Activated CD4-positive, alpha-beta T cell treated with anti-CD3 and anti-CD28 coated beads, Interleukin-2, amount 10 ng/mL, durations not matched to agents 7 days and 5 days (primary cell): ENCODE measurements at places on chromosomes 5 and 9.

DNA sequence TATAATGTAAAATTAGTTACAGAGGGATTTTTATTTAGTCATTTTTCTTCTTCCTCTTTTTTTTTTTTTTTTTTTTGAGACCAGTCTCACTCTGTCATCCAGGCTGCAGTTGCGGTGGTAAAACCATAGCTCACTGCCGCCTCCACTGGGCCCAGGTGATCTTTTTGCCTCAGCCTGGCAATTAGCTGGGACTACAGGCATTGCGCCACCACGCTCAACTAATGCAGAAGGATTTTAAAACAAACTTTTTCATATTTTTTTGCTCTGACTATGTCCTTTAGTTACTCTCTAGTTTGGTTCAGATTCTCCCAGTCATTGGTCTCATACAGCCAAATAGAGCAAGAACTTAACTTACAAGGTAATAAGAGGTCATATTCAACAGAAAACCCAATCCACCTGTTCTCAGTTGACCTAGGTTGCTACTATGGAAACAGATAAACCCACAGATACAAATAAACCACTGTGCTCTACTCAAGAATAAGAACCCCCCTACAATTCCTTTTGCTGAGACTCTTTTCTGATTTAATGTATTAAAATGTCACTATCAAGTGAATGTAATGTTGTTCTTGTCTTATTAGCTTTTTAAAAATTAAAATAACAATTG lies 50.1 kb upstream of the TTC39B start:
- peaks cover 22% of the 10 kb centered on the region for H3K4me1 ChIP-seq
- no peak overlapping the region for H3K4me3 ChIP-seq
- H3K36me3 ChIP-seq = no peaks in the 10 kb centered on the region
- peak; percentile 39 for DNase-seq

DNA sequence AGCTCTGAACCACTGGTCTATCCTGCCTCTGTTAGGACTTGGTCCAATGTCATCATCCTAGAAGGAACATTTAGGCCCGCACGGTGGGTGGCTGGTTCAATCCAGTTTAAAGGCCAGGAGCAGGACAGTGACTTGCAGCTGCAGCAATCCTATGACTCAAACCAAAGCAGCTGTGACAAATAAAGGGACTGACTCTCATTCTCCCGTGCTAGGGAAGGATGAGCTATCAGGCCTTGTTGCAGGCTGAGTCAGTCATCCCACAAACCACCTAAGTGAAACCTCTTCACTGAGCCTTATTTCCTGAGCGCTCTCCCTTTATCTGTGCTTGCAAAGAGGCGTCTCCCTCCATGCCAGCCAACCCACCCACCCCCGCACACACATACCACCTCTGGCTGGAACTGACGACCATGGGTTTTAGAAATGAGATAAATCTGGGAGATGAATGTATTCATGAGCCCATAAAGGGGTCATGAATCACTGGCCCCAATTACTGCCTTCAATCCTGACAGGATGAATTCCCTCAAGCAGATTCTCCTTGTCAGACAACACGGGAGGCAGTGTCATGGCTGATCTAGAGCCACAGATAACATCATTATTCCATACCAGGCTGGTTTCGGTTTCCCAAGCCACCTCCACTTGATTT lies 93.4 kb downstream of the KCNIP1 start:
- H3K27ac ChIP-seq = no peak overlapping the region
- H3K36me3 ChIP-seq = no peaks in the 10 kb centered on the region
- peak; percentile 7 for DNase-seq
- H3K4me1 ChIP-seq = peaks cover 20% of the 10 kb centered on the region

GRCh38 chr5:159817262-159818029 lies 98.8 kb upstream of the ADRA1B start:
- H3K4me3 ChIP-seq = no peak overlapping the region
- H3K27me3 ChIP-seq = no peaks in the 10 kb centered on the region
- DNase-seq = no peak
- no peaks in the 10 kb centered on the region for H3K4me1 ChIP-seq
- no peak overlapping the region for H3K27ac ChIP-seq

GRCh38 chr5:107058803-107059202 lies 611.9 kb downstream of the EFNA5 start:
- no peak for DNase-seq
- no peaks in the 10 kb centered on the region for H3K4me1 ChIP-seq
- no peak overlapping the region for H3K4me3 ChIP-seq
- no peaks in the 10 kb centered on the region for H3K27me3 ChIP-seq

DNA sequence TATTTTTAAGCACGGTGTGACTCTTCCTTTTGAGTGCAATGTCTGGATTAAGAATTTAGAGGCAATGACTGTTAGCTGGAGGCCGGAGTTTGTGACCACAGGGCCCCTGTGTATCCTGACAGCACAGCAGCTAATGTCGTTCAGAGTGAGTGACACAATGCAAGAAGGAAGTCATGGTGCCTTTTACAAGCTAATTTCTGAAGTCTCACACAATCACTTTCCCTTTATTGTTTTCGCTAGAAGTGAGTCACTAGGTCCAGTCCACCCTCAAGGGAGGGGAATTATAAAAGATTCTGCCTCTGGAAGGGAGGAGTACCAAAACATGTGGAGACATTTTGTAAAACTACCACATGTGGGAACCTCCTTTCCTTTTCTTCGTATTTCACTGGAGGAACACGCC lies 185.5 kb upstream of the FGF10 start:
- no peak overlapping the region for H3K4me3 ChIP-seq
- no peaks in the 10 kb centered on the region for H3K27me3 ChIP-seq
- no peaks in the 10 kb centered on the region for H3K4me1 ChIP-seq
- no peak overlapping the region for H3K27ac ChIP-seq
- DNase-seq = no peak

DNA sequence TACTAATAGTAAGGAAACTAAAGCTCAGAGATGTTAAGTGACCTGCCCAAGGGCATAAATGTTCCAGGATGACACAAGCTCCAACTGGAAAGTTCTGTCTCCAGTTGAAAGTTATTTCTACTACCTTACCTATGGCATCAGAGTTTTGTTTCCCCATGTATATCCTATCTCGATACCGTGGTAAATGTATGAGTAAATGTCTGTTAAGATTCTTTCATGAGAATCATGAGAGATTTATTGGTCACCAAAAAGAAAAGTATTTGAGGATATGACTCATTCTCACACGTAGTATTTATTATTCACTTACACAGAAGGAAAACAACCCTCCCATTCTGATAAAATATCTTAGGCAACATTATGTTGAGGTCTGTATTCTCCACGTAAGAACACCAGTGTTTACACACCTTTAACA lies 11.1 kb upstream of the SHOC1 start:
- no peaks in the 10 kb centered on the region for H3K36me3 ChIP-seq
- no peaks in the 10 kb centered on the region for H3K27me3 ChIP-seq
- H3K4me1 ChIP-seq = peaks cover 11% of the 10 kb centered on the region
- DNase-seq = no peak
- no peak overlapping the region for H3K4me3 ChIP-seq

DNA sequence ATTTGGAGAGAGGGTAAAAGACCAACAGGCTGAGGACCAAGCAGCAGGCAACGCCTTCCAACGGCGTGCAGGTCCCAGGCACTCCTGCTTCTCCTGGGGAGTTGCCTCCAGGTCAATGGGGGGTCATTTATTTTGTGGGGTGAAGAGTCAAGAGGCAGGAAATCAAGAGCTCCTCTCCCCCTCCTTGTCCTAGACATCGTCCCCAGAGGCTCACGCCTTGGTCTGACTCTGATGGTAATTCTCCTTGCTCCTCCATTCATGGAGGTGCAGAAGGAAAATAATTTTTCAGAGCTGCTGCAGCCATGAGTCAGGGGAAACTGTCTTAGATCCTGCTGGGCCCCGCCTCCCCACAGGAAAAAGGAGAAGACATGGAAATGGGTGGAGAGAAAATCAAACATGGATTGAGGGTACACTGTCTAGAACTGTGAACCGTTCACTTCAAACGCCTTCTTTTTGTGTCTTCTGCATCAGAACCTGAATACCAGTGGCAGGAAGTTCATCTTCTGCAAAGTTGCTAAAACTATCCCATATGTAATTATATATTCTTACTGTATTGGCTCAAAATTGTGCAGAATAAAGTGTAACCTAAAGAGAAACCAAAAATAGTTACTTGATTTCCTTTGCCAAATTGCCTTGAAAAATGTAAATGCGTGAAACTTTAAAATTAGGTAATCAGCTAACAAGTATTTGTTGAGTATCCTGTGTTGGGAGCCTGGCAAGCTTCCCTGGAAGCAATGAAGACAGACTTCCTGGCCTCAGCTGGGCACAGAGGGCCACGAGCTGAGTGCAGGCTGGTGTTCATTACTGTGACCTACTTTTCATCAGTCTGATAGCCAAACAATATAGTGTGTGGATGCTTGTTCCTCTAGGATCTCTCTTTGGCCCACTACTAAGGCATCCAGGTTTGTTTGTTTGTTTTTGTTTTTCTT lies 142.0 kb downstream of the CMYA5 start:
- peaks cover 5% of the 10 kb centered on the region for H3K27me3 ChIP-seq
- H3K27ac ChIP-seq = no peak overlapping the region
- no peaks in the 10 kb centered on the region for H3K36me3 ChIP-seq
- H3K4me3 ChIP-seq = no peak overlapping the region
- H3K4me1 ChIP-seq = no peaks in the 10 kb centered on the region

DNA sequence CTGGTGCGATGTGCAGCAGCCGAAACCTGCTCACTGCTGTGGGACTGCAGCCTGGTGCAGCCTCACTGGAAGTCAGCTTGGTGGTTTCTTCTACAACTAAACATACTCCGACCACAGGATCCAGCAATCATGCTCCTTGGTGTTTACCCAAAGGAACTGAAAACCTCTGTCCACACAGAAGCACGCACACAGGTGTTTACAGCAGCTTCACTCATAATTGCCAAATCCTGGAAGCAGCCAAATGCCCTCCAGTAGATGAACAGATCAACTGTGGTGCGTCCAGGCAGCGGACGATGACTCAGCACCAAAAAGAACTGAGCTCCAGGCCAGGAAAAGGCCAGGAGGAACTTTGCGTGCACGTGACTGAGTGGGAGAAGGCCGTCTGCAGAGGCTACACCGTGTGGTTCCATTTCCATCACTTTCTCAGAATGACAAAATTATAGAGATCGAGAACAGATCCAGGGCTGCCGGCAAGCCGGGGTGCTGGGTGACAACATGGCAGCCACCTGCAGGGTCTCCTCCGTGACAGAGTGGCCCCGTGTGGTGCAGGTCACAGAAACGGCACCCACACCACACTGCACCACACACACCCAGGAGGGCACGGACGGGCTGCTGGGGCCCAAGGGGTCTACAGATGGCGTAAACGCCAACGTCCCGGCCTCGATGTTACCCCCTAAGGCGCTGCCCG lies 23.1 kb upstream of the NSMF start:
- peak overlapping the region; percentile 18 for H3K4me3 ChIP-seq
- peak; percentile 62 for DNase-seq
- no peaks in the 10 kb centered on the region for H3K36me3 ChIP-seq
- H3K27me3 ChIP-seq = no peaks in the 10 kb centered on the region
- H3K27ac ChIP-seq = peak overlapping the region; percentile 87

DNA sequence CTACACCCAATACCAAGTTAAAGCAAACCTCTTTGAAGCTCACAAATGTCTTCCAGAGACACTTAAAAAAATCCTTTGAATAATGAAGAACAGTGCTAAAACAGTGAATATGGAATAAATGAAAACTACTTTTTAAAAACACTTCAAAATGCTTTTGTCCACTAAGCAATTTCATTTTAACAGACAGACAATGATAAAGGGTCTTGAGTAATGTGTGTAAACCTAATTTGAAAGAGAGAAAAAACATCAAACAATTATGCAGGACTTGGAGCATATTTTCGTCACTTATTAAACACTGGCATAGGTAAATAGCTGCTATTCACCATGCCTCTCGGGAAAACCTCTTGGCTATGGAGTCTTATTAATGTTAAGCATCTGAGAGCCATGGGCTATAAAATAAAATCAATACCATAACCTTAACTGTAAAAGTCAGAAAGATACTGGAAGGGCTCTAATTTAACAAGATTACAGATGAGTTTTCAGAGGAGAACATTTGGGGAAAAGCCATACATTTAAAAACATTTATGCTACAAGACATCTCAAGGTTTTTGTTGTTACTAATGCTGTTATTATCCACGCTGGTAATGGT lies 177.8 kb downstream of the NFIB start:
- H3K4me3 ChIP-seq = no peak overlapping the region
- H3K4me1 ChIP-seq = no peaks in the 10 kb centered on the region
- H3K27me3 ChIP-seq = no peaks in the 10 kb centered on the region

- H3K36me3 ChIP-seq = no peaks in the 10 kb centered on the region
- H3K4me3 ChIP-seq = no peak overlapping the region
- DNase-seq = no peak
- H3K27me3 ChIP-seq = peaks cover 2% of the 10 kb centered on the region
Measured at GRCh38 chr5:36033486-36033885, 33.2 kb downstream of the UGT3A2 start.

DNA sequence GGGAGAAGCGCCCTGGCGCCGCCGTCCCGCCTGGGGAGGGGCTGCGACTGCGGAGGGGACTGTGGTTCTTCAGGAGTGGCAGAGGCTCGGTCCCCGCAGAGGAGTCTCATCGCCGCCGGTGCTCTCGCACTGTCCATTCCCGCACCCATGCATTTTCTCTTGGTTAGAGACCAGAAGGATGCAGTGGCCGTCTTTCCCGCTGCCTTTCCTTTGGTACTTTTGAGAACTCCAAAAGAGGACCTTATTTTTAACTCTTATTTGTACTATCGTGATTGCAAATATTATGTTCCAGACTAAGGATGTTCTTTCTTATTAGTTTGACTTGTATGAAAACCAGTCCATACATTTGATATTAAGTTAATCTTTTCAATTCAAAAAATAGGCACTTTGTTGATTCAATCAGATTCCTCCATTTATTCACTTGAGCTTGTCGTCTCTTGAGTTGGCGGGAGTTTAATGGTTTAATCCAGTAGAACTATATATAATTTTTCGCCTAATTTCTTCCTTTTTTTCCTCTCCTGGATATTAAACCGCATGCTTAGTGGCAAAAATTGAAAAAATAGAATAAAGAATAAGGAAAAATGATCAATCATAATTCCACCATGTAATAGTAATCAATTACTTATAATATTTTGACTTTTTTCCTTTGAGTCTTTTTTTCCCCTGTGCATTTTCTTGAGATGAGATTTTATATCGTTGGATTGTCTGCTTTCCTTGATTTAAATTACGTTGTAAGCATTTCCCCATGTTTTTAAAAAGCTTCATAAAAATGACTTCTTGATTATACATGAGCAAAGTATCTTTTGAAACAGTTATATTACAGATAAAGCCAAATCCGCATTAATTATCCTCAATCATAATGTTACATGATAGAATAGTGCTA lies 861 bp downstream of the ZFYVE16 start:
- DNase-seq = peak; percentile 46
- H3K36me3 ChIP-seq = peaks cover 3% of the 10 kb centered on the region
- H3K27ac ChIP-seq = peak overlapping the region; percentile 71
- H3K4me1 ChIP-seq = peaks cover 18% of the 10 kb centered on the region

- no peak overlapping the region for H3K27ac ChIP-seq
- no peak for DNase-seq
- H3K4me1 ChIP-seq = no peaks in the 10 kb centered on the region
- no peaks in the 10 kb centered on the region for H3K27me3 ChIP-seq
Measured at GRCh38 chr5:643351-643801, 31.2 kb downstream of the CEP72 start.
